ENCODE measurements at places on chromosomes 7 and 10.

DNA sequence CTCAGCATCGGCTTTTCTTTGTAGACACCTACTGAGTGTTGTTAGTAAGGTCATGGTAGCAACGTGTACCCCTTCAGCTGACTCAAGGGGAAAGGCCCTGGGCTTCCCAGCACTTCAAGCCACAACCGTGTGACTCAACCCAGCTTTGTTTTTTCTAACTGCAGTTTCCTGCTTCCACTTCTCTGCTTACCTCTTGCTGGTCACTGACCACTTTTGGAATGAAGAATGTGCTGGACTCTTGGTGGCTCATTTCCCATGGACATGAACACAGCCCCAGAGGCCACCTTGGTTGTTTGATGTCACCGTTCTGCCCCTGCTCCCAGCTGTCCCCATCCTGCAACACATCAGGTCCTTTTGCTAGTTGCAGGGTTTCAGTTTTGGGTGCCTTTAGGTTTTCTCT, 69.5 kb upstream of the ZNF438 start:
- peak; percentile 3 for DNase-seq

DNA sequence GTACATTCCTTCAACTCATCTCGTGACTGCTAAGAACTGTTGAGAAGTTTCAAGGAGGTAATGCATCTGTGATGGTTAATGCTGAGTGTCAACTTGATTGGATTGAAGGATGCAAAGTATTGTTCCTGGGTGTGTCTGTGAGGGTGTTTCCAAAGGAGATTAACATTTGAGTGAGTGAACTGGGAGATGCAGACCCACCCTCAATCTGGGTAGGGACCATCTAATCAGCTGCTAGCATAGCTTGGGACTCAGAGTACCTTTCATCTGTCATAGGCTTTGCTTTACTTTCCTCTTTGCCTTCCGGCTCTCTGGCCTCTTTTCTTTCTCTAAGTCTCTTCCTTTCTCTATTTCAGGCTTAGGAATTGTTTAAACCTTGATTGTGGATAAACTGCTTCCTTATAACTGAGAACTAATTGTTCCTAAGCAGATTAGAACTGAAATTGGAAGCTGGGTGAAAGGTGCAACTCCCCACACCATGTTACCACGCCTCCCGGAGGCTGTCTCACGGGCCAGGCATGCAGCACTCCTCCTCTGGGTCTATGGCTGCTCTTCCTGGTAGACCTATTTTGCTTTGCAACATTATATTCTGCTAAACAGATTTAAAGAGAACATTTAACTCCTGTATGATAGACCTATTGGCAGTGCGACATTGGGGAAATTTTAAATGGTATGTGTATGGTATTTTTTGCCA, 298.2 kb downstream of the CCSER2 start:
- no peak for DNase-seq

GRCh38 chr7:30980751-30981150, 17.0 kb downstream of the GHRHR start:
- DNase-seq: no peak

GRCh38 chr7:101104799-101105198, 19.5 kb downstream of the TRIM56 start:
- no peak for DNase-seq

GRCh38 chr10:132944510-132944909, 2.1 kb upstream of the CFAP46 start:
- DNase-seq: no peak

DNA sequence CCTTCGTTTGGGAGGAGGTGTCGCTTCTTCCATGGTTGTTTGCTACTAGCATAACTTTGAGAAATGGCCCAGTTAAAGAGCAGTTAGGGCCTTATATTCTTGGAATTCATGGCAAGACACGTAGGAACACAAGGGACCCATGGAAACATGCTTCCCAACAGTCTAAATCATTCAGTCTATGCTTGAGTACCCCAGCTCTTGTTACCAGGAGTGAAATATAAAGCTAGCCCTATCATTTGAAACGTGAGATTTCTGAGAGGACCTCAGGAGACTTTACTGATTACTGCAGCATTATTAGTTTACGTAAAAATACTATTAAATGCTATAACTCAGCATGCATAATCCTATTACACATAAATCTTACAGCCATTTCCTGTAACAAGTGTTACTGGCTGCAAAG, 328.6 kb upstream of the CDC14C start:
- no peak for DNase-seq

- no peak for DNase-seq
These were observed 177.6 kb downstream of the VTI1A start for GRCh38 chr10:112624546-112625048.

GRCh38 chr7:128122576-128123290, 91.5 kb upstream of the LRRC4 start:
- DNase-seq: no peak

DNA sequence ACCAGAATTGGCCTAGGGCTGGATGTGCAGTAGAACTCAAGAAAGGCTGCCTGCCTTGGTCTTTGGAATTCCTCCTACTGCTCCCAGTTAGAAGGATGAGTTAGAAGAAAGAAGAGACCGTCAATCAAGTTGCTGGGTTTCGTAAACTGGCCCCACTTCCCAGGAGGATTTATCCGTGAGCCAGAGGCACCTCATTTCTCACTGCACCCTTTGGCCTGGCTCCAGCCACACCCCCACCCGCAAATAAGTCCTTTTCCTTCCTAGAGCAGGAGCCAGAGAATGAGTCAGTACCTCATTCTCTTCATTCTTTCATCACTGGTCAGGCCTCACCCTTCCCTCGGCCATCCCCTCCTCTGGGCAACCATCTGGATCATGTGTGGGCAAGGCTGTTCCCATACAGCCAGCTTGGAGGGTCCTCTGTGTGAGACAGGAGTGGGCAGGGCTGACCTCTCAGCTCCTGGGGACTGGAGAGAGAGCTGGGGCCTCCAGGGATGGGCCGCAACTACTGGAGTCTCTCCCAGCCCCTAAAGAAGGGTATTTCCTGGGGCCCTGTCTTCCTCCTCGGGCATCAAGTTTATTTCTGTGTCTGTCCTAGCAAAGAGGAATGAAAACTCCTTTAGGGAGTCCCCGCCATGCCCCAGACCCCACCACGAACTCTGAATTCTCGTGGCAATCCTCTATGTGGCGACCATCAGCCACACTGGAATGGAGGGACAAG, 87.2 kb upstream of the DUSP5 start:
- no peak for DNase-seq

DNA sequence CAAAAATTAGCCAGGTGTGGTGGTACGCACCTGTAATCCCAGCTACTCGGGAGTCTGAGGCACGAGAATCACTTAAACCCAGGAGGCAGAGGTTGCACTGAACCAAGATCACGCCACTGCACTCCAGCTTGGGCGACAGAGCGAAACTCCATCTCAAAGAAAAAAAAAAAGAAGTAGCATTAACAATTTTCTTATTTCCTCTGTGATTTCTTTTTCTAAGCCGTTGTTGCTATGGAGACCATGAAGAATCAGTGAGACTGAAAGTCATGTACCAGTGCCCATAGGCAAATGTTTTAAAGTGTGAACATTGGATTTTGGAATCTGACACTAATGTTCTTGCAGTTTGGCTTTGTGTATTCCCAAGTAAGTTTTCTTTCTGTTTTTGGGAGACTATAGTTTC, 18.4 kb upstream of the MAP3K8 start:
- no peak for DNase-seq

GRCh38 chr7:16913643-16914042, 31.9 kb upstream of the AGR3 start:
- DNase-seq: no peak

DNA sequence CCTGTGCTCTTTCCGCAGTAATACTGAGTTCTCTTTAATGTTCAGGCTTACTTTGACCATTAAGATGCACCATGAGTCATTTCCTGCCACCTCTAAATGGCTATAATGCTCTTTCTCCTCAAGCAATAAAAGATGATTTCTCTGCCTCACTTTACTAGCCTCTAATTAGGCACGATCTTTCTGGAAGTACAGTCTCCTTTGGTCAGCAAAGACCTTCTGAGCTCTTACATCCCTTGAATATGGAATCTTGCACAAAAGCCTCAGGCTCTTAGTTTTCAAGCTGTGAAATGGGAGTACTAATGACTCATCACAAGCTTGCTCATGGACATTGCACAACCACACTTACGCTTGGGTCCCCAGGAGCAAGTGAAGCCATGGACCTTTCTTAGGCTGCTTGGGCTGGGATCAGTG, 85.9 kb downstream of the FRMD4A start:
- no peak for DNase-seq

DNA sequence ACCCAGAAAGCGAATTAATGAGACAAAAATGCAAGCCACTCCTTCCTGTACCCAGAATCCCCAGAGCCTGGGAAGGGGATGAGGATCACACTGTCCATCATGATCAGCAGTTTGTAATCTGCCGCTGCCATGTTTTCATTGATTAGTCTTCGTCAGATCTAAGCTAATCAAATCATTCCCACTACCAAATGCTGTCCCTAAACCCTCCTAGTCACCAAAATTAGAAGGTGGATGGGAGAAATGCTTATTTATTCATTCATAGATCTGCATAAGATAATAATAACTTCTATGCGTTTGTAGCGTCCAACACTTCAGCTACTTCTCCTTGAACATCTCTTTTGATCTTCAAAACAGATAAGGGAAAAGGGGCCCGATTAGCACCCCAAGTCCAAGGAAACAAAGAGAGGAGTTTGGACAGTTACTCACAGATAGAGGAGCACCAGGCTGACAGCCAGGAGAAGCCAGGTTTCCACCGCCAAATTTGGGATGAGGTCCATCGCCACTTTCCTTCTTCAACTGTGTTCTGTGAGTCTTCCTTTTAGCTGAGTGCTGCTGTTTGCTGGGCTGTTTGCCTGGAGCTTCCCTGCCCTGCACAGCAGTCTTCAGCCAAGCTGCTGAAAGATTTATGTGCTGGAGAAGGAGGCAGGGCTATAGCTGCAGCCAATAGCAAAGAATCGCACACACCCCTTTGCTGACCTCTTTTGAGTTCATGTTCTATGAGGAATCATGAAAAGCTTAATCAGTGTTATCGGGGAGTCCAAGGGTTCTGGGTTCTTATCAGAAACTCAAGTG, at the start of gene CYP3A5:
CYP3A5 (minus strand) TSS at position 597 of the 792 bp plus-strand sequence; CDS start at position 497, 100 bp downstream.
- DNase-seq: no peak

GRCh38 chr7:30594048-30594539, 584 bp upstream of the GARS1 start:
- DNase-seq: peak; percentile 4

DNA sequence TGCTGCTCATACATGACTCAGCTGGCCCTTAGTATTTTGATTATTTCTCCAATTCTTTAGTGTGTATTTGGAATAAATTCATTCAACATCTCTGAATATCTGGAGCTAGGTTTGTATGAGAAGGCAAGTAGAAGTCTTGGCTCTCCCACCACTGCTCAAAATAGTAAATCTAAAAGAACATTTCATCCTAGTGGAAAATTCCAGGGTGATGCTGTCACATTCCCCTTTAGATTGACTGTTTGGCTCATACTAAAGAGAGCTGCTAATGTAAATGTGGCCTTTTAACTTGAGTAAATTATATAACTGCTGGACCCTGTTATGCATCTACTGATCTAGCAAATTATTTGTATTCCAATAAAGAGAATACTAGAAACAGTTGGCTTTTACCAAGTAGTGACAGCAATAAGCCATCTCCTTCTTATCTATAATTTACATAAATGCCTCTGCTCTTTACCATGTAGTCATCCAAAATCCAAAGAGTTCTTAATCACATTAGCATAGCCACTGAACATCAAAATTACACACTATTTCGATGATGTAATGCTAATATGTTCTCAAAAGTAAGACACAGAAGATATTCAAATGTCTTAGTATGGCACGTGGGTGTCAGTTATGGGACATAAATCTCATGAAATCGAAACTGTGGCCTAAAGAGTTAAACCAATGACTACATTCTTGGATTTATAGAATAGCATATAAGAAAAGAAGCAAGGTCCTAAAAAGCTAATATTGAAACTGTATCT, 86.9 kb upstream of the KCND2 start:
- no peak for DNase-seq

GRCh38 chr7:106216517-106216922, 68.3 kb downstream of the NAMPT start:
- no peak for DNase-seq

GRCh38 chr7:54729107-54729506, 29.9 kb downstream of the SEC61G start:
- DNase-seq: no peak

DNA sequence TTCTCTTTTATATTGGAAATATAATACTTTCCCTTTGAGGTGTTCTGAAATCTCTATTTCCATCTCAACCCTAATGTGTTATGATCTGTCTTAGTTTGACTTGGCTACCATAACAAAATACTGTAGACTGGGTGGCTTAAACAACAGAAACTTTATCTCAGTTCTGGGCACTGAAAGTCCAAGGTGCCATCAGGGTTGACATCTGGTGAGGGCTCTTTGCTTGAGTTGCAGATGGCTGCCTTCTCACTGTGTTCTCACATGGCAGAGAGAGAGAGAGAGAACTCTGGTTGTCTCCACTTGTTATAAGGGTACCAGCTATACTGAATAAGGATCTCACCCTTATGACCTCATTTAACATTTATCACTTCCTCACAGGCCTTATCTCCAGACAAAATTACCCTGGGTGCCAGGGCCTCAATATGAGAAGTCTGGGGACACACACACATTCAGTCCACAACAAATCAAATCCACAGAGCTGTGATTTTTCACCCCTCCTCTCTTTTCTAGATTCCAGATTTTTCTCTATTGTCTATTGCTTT, 104.5 kb downstream of the SRI start:
- no peak for DNase-seq

DNA sequence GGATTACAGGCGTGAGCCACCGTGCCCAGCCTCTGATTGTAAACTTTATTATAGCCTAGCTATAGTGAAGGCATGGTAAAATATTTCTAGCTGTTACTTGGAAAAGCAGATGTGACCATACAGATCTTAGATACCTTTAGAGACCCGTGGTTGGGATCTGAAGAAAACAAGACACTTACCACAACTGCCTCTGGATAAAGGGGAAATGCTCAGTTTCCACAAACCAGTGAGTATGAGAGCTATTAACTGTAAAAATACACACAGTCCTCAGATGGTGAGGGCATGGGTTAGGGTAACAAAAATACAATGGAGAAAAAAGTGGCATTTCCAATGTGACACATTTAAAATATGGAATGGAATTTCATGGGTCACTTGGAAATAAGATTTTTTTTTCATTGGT, 63.0 kb downstream of the ZNF438 start:
- no peak for DNase-seq

- DNase-seq: no peak
These were observed 147.1 kb upstream of the PRSS1 start for GRCh38 chr7:142602183-142602582.

DNA sequence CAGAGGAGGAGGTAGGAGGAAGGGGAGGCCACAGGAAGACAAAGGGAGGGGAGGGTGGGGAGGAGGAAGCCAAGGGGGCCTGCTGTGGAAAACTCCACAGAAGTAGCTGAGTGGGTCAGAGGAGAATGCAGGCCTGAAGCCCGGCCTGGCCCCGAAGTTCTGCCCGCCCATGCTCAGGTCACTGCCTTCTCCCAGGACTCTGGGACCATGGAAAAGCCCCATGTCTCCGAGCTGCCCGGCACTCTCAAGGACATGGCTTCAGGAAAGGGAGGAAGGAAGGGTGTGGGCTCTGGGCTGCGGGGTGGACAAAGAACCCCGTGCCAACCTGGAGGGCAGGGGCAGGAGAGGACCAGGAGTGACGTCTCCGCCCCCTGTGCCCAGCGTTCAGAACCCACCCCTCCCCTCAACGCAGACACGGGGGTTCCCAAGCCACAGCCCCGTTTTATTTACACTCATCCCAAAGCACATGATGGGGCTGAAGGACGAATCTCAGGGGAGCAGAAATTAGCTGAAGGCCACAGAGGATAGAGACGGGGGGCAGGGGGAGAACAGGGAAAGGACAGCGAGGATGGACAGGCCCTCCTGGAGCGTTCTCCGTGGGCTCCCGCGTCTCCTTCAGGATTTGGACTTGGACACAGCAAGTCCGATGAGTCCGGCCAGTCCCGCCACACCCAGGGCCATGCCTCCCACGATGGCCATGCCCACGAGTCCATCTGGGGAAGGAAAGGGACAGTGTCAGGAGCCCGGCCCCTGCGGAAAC, 1.8 kb upstream of the CLDN15 start:
- DNase-seq: no peak

Data from stimulated activated CD8-positive, alpha-beta memory T cell treated with anti-CD3 and anti-CD28 coated beads, Interleukin-7, amount 100 ng/mL, for 1 hour (primary cell).